Suppressor macrophage treated with lipopolysaccharide for 1 hour (primary cell): ENCODE measurements at places on chromosomes 13 and 19.
A peak's percentile ranks its signal among the peaks of the same experiment; 100 is the strongest.

DNA sequence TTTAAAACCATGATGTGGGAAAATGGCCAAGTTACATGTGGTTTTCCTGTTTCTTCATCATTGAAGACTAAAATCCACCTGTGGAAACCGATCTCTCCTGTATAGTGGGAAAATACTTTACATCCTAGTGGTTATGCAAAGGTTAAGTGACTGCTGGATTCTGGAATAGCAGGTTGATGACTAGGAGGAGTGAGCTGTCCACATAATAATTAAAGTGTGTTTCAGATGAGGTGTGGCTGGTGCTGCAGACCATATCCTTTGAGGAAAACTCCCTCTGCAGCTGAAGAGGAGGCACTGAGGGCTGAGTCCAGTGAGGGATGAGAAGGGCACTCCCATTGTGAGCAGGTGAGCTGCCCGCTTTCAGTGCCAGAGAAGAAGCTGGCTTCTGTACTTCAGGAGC, 43.2 kb downstream of the DCLK1 start:
- no peak for DNase-seq

DNA sequence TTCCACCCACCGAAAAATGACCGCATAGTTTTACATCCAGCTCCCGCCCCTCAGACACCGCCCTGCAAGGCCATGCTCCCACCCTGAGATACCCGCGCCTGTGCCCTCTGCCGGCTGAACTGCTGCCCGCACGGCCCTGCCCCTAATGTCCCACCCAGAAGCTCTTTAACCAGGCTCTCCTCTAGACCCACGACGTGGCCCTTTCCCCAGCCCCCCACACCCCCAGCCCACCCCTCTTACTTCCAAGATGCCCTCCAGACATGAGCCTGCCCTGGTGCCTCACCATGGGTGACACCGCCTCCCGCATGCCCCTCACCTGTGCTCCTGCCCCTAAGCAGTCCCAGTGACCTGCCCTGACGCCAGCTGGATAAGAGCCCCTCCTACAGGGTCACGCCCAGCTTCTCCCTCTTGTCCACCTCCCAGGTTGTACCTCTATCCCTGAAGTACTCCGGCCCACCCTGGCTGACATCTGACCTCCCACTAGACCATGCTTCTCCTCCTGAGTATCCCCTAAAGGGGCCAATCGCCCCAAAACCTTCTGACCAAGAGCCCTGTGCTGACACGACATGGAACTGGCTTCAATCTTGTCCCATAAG, 51.2 kb downstream of the COLGALT1 start:
- no peak for DNase-seq

DNA sequence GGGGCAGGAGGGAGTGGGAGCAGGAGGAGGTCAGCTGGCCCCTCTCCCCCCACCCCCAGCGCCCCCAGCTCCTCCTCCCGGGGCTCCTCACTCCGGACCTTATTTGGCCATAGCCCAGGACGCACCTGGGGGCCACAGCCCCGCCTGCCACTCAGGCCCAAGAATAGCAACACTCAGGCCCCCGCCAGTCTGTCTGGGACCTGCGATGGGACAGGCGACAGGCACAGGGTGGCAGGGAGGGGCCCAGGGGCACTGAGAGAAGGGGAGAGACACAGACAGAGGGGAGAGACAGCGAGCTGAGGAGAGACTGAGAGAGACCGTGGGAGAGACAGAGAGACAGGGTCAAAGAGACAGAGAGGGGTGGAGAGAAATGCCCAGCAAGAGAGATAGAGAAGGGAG, 10.2 kb downstream of the JOSD2 start:
- DNase-seq, result no peak

DNA sequence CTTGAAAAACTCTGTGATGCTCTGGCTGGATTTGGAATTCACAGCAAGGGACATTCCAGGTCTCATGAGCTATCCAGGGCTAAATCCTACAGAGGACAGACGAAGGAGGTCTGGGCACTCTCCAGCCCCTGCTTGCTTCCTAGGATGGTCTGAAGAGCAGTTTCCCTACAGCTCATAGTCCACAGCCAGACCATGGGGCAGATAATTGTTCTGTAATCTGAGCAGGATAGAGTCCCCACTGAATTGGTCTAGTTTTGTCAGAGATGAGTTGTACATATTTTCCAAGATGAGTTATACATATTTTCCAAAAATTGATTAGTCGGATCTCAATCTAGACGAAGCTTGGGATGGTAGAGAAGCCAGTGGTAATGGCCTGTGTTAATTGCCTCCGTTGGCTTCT, 75.6 kb downstream of the C13orf42 start:
- DNase-seq, result no peak

DNA sequence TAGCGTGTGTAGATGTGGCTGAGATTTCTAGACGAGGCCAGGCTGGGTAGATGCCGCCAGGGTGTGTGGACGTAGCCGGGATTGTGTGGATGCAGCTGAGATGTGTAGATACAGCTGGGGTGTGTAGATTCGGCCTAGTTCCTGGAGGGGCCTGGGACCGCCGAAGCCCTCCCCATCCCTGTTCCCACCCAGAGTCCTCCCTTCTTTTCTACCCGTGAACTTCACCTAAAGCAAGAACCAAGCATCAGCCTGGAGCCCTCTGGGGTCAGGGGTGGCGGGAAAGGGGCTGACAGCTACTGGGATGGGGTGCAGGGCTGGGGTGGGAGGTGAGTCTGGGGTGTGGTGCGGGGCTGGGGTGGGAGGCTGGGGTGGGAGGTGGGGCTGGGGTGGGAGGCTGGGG, 768 bp downstream of the TMPRSS9 start:
- DNase-seq, result no peak

GRCh38 chr19:5804516-5805461, at the start of gene NRTN:
TSS of gene NRTN (plus strand) at chr19:5805067. CDS start at chr19:5824166, 19,099 bp downstream.
- peak; percentile 25 for DNase-seq
